ENCODE measurements at places on chromosomes 6 and 20.
A peak's percentile ranks its signal among the peaks of the same experiment; 100 is the strongest.

DNA sequence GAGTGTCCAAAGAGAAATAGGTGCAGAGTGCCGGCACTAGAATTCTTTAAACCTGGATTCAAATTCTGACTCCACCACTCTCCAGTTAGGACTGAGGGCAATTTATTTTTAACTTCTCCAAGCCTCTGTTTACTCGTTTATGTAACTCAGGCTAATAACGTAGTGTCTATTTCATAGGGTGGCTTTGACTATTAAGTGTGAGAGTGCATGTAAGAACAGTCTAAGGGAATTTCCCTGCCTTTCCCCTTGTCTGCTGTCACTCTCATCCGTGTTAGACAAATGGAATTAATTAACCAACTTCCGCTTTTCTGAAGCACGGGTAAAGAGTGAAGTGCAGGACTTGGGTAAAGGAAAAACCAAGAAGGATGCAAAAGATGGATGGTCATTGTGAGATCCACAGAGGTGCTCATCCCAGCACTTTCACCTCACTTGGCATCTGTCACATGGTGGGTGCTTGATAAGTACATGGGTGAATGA is 4.1 kb upstream of the ZKSCAN8 start:
- peak overlapping the region; percentile 98 for H3K27ac ChIP-seq
- peak overlapping the region; percentile 87 for H3K4me3 ChIP-seq
- peaks cover 26% of the 10 kb centered on the region for H3K36me3 ChIP-seq
- DNase-seq = peak; percentile 31

- H3K4me1 ChIP-seq = peaks cover 6% of the 10 kb centered on the region
- DNase-seq = no peak
- peaks cover 13% of the 10 kb centered on the region for H3K27me3 ChIP-seq
- H3K27ac ChIP-seq = no peak overlapping the region
Measured at GRCh38 chr6:53493635-53494025, 51.3 kb downstream of the GCLC start.

- H3K27ac ChIP-seq = no peak overlapping the region
- H3K4me3 ChIP-seq = no peak overlapping the region
Measured at GRCh38 chr6:47157653-47158219, 115.6 kb upstream of the ADGRF1 start.

- no peak overlapping the region for H3K4me3 ChIP-seq
- peaks cover 3% of the 10 kb centered on the region for H3K36me3 ChIP-seq
- H3K27me3 ChIP-seq = no peaks in the 10 kb centered on the region
- H3K27ac ChIP-seq = no peak overlapping the region
- peaks cover 8% of the 10 kb centered on the region for H3K4me1 ChIP-seq
Measured at GRCh38 chr6:121319112-121319553, 15.1 kb downstream of the TBC1D32 start.

DNA sequence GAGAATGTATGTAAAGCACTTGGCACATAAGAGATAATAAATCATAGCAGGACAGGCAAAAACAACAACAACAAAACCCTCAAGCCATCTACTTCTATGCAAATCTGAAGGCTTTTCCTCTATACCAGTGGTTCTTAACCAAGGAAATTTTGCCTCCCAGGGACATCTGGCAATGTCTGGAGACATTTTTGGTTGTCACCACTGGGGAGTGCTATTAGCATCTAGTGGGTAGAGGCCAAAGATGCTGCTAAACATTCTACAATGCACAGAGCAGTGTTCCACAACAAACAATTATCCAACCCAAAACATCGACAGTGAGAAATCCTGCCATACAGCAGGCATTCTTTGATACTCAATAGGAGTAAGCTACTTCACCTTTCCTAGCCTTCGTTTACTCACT is 28.2 kb downstream of the NDRG3 start:
- peaks cover 6% of the 10 kb centered on the region for H3K4me1 ChIP-seq
- H3K36me3 ChIP-seq = peaks cover 7% of the 10 kb centered on the region
- H3K27me3 ChIP-seq = no peaks in the 10 kb centered on the region

DNA sequence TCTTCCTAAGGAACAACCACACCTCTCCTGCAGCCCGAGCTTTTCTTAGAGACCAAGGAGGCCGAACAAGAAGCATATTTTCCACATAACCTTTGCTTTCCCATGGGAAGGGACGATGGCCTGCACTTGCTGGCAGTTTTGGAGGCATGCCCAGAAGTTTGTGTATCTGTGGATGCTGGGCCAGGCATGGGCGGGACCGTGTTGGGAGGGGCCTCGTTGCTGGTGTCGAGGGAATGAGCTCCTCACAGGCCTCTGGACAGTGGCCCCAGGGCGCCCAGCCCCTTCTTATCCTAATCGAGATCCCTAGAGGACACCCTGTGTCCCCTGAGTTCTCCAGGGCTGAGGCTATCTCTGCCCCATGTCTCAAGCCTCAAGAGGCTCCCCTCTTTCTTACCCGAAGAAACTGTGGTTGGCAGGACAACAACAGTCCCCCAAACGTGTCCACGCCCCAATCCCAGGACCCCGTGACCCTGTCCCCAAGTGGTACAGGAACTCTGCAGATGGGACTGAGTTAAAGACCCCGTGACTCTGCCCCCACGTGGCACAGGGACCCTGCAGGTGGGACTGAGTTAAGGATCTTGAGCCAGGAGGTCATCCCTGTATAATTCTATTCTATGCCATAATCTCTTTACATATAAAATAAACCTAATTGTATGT is 99.5 kb upstream of the BHLHE23 start:
- no peaks in the 10 kb centered on the region for H3K36me3 ChIP-seq
- no peak overlapping the region for H3K27ac ChIP-seq
- H3K27me3 ChIP-seq = no peaks in the 10 kb centered on the region
- DNase-seq = no peak
- no peak overlapping the region for H3K4me3 ChIP-seq
- peaks cover 2% of the 10 kb centered on the region for H3K4me1 ChIP-seq

DNA sequence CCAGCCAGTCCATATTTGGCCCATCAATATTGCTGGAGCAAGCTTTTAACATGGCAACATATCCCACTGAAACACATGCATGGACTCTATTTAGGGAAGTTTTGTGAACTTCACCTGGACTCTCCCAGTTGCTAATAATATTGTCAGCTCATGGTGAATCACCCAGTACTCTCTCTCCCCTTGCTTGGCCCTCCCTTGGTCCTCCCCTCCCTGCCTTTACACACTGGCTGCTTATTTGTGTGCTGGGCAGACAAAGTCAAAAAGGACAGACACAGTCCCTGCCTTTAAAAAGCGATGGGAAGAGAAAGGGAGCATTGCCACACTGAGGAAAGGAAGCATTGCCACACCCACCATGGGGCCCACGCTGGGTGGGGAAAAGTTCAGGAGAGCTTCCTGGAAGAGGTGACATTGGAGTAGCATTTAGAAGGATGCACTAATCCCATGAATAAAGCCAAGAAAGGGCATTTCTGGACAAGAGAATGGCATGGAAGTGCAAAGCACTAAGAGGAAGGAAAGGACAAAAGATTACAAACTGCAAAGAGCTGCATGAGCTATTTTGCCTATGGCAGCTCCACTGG is 143.4 kb upstream of the EXOC2 start:
- H3K27me3 ChIP-seq = peaks cover 17% of the 10 kb centered on the region
- H3K4me3 ChIP-seq = no peak overlapping the region
- peaks cover 4% of the 10 kb centered on the region for H3K4me1 ChIP-seq
- no peak overlapping the region for H3K27ac ChIP-seq
- H3K36me3 ChIP-seq = no peaks in the 10 kb centered on the region

GRCh38 chr6:77403424-77403823 is 59.9 kb downstream of the HTR1B start:
- no peaks in the 10 kb centered on the region for H3K27me3 ChIP-seq
- H3K36me3 ChIP-seq = no peaks in the 10 kb centered on the region
- no peak overlapping the region for H3K27ac ChIP-seq
- DNase-seq = no peak
- no peak overlapping the region for H3K4me3 ChIP-seq

GRCh38 chr6:157693867-157694266 is 129.2 kb upstream of the SNX9 start:
- DNase-seq = no peak
- no peaks in the 10 kb centered on the region for H3K36me3 ChIP-seq
- H3K27me3 ChIP-seq = peaks cover 5% of the 10 kb centered on the region
- H3K4me3 ChIP-seq = no peak overlapping the region
- no peak overlapping the region for H3K27ac ChIP-seq

- no peak for DNase-seq
- H3K27me3 ChIP-seq = no peaks in the 10 kb centered on the region
- peak overlapping the region; percentile 18 for H3K27ac ChIP-seq
- peaks cover 48% of the 10 kb centered on the region for H3K4me1 ChIP-seq
Measured at GRCh38 chr20:48708116-48708515, 119.7 kb downstream of the PREX1 start.

- H3K36me3 ChIP-seq = no peaks in the 10 kb centered on the region
- H3K27me3 ChIP-seq = no peaks in the 10 kb centered on the region
Measured at GRCh38 chr20:18377896-18378481, 88.8 kb downstream of the DZANK1 start.

DNA sequence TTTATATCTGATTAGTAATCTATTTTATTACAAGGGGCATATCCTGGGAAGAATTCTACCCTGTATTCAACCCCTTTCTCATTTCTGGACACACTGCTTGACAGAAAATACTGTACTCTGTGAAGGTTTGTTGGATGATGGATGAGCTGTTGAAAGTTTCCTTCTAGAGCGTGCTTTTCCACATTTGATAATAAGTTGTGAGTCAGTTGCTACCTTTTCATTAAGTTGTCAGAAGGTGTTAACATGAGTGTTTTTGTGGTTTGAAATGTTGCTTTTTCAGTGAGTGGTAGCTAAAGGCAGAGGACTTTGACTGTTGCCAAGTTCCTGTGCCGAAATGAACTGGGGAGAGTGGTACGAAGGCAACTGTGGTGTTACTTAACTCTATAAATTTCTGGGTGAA is 3.9 kb upstream of the ECI2 start:
- H3K36me3 ChIP-seq = no peaks in the 10 kb centered on the region
- peaks cover 29% of the 10 kb centered on the region for H3K4me1 ChIP-seq
- H3K4me3 ChIP-seq = no peak overlapping the region

- peaks cover 22% of the 10 kb centered on the region for H3K36me3 ChIP-seq
- peak overlapping the region; percentile 83 for H3K4me3 ChIP-seq
- H3K4me1 ChIP-seq = peaks cover 40% of the 10 kb centered on the region
- no peaks in the 10 kb centered on the region for H3K27me3 ChIP-seq
- peak; percentile 59 for DNase-seq
Measured at GRCh38 chr20:2840967-2841531, 504 bp downstream of the VPS16 start.

- H3K27me3 ChIP-seq = no peaks in the 10 kb centered on the region
- no peak overlapping the region for H3K27ac ChIP-seq
- no peaks in the 10 kb centered on the region for H3K4me1 ChIP-seq
- no peak for DNase-seq
Measured at GRCh38 chr20:44819936-44820335, 9.6 kb upstream of the RIMS4 start.

DNA sequence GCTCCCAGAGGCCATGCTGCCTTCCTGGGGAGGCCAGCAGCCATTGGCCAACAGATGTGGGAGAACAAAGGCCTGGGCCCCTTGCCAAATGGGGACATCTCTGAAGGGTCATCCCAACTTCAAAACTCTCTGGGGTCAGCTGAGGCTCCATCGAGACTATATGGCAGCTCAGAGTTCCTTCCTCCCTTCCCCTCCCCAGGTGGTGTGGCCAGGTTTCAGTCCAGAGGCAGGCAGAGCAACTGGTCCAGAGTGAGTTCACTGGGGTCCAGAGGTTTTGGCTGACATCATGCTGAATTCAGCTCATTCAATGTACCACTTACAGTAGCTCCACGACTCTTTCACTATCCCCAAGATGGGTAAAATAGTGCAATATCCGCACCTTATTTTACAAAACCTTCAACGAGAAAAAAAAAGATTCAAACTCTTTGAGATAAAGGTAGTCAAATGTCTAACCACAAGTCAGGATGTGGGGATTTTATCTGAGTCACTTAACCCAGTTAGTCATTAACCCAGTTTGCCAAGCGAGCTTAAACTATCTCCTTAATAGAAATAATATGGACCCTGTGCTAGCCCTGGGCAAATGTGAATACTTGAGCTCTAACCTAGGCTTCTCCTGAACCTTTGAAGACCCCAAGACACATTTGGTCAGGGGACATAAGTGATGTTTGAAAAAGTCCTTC is 108.4 kb upstream of the PLEKHG1 start:
- peaks cover 21% of the 10 kb centered on the region for H3K4me1 ChIP-seq
- peak overlapping the region; percentile 90 for H3K27ac ChIP-seq
- peaks cover 2% of the 10 kb centered on the region for H3K36me3 ChIP-seq
- peaks cover 5% of the 10 kb centered on the region for H3K27me3 ChIP-seq
- DNase-seq = peak; percentile 28
- H3K4me3 ChIP-seq = no peak overlapping the region

- H3K4me1 ChIP-seq = no peaks in the 10 kb centered on the region
- H3K36me3 ChIP-seq = peaks cover 1% of the 10 kb centered on the region
- H3K27me3 ChIP-seq = peaks cover 5% of the 10 kb centered on the region
- no peak overlapping the region for H3K27ac ChIP-seq
Measured at GRCh38 chr20:59657459-59658046, 53.2 kb downstream of the PHACTR3 start.

DNA sequence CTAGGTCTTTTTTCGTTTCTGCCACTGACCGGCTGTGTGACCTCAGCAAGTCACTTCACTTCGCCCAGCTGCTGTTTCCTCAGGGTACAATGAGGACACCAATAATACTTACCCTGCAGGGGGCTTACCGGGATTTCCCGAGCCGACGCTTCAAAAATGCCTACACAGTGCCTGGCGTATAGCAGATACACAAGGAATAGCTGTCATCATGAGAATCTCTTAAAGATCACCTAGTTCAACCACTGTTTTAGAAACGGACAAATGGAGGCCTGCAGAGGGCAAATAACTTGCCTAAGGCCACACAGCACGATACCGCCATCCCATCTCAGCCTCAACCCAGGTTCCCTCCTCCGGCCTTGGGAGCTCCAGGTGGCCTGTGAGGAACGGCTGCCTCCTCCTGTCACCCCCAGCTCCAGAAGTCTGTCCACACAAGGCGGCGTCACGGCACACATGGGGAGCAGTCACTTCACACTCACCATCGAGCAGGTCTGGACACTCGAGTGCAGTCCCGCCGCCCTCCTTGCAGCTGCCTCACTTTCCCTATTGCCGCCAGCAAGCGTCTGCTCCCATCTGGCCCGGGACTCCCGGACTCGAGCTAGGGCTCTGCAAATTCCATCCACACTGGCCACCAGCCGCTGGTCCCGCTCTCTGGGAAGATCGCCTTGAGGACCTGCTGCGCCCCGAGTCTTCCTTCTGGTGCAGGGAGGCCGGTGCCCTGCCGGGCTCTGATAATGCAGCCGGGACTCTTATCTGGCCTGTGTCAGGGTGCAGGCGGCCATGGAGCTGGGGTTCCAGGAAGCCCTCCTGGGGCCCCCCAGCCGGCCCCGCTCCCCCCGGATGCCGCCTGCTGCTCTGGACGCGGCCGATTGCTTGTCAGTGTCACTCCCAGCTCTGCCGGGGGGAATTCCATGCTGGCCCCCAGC is at the start of gene RIPOR3:
RIPOR3 (minus strand) TSS at position 893 of the 923 bp plus-strand sequence; CDS start at position 479, 414 bp downstream.
- no peak within 1 kb of the TSS for H3K4me3 ChIP-seq
- DNase-seq = peak; percentile 9
- H3K4me1 ChIP-seq = peaks cover 8% of the 10 kb centered on the region
- no peak within 1 kb of the TSS for H3K27ac ChIP-seq
- H3K36me3 ChIP-seq = no peaks in the 10 kb centered on the region
- peaks cover 36% of the 10 kb centered on the region for H3K27me3 ChIP-seq

DNA sequence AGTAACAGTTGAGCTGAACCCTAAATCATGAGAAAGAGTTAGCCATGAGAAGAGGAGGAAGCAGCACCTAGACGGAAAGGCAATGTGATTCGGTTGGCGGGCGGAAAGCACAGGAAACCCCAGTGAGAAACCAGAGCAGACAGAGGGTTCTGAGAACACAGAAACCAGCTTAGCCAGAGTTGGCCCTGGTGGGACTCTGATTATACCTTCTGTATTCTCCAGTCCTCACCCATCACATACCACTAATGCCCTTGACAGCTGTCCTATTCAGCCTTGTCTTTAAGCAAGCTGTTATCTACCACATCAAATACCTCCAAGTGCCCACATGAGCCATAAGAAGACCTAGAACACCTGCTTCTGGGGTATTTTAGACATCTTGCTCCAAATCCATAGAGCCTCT is 58.9 kb upstream of the LRRC1 start:
- peaks cover 25% of the 10 kb centered on the region for H3K4me1 ChIP-seq
- no peaks in the 10 kb centered on the region for H3K27me3 ChIP-seq
- no peak overlapping the region for H3K4me3 ChIP-seq
